ENCODE measurements at places on chromosomes 7 and 10.
A peak's percentile ranks its signal among the peaks of the same experiment; 100 is the strongest.

DNA sequence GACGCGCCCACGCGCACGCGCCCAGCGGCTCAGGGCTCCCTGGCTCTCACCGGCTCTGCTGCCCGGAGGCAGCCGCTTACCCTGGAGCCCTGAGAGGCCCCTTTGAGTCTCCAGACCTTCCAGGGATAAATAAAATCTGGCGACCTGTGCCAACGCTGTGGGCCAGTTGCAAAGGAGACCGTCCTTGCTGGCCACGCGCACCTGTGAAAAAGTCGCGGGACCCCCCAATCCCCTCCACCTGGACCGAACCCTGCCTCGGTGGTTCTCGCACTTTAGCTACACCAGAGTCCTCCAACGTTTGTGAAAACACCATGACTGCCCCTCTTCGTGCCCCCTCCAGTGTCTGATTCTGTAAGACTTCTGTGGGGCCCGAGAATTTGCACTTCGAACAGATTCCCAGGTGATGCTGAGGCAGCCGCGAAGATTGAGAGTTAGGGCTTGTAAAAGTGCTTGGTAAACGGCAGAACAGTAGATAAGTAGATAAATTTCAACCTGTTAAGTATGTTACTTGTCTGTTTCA, 102.4 kb upstream of the SVIL start:
- H3K4me3 ChIP-seq = peak overlapping the region; percentile 73
- H3K4me1 ChIP-seq = peaks cover 24% of the 10 kb centered on the region
- H3K27ac ChIP-seq = no peak overlapping the region
- peaks cover 6% of the 10 kb centered on the region for H3K36me3 ChIP-seq
- peak; percentile 26 for DNase-seq
- H3K27me3 ChIP-seq = peaks cover 63% of the 10 kb centered on the region

GRCh38 chr7:158816995-158817394, 12.3 kb downstream of the ESYT2 start:
- H3K27me3 ChIP-seq = no peaks in the 10 kb centered on the region
- peak overlapping the region; percentile 45 for H3K4me3 ChIP-seq
- DNase-seq = peak; percentile 55
- H3K36me3 ChIP-seq = peaks cover 50% of the 10 kb centered on the region
- peak overlapping the region; percentile 93 for H3K27ac ChIP-seq
- peaks cover 98% of the 10 kb centered on the region for H3K4me1 ChIP-seq

DNA sequence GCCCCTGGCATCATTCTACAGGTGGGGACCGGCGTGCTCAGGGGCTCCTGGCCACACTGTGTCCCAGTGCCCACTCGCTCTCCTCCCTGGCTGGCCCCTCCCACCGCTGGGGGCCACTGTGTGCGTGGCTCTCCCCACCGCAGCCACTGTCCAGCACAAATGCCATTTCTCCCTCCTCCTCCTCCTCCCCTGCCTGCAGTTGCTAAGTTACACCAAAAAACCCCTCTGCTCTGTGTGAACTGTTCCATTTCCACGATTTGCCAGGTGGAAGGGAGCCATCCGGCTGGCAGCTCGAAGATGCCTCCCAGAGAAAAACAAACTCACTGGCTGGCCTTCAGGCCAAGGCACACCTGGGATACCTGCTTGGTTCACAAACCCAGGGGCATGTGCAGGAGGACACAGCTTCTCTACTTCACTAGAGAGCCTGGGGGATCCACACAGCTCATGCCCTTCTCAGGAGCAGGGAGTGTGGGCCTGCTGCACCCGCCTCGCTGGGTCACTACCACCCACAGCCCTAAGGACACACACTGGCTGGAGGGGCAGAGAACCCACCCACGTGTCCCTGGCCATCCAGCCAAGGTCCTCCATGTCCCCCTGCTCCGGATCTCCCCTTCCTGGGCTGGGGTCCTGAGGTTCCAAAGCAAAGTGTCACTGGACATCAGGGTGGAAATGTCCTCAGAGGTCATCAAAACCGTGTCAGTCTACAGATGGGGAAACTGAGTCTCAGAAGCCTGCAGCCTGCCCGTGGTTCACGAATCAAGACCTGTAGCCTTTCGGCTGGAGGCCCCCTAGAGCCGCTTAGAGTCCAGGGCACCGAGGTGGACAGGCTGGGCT, 1.7 kb downstream of the RASGEF1A start:
- peaks cover 9% of the 10 kb centered on the region for H3K4me1 ChIP-seq
- H3K4me3 ChIP-seq = peak overlapping the region; percentile 76
- no peak overlapping the region for H3K27ac ChIP-seq
- no peaks in the 10 kb centered on the region for H3K36me3 ChIP-seq
- DNase-seq = no peak
- H3K27me3 ChIP-seq = peaks cover 82% of the 10 kb centered on the region

DNA sequence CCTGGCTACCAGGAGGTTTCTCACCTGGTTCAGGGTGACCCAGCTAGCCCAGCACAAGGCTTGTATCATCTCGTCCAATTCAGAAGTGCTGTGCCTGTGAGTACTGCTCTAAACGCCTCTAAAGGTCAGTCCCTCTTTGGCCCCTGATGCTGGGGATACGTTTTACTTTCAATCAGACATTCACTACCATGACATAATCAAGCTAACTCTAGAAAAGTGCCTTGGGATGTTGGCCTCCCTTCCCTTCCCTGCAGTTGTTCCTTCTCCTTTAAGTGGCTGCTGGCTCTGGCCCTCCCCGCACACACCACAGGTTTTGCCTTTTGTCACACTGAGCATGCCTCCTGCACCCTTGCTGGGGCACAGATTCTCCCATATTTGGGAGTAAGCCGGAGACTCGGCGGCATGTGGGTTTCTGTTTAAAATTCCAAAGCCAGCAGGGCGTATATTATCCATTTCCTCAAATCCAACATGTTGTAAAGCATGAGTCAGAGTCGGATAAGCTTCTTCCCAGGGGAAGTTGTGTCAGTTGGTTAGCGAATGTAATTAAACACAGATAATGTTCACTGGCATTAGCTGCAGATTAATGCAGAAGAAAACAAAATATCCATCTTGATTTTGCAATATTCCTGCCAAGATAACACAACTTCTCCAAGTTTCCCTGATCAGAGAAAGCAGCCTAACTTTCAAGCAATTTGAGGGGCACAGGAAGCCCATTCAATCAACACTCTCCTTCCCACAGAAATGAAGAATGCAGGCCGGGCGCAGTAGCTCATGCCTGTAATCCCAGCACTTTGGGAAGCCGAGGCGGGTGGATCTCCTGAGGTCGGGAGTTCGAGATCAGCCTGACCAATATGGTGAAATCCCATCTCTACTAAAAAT, 31.8 kb upstream of the VCL start:
- H3K36me3 ChIP-seq = no peaks in the 10 kb centered on the region
- DNase-seq = no peak
- H3K27me3 ChIP-seq = peaks cover 18% of the 10 kb centered on the region
- no peak overlapping the region for H3K27ac ChIP-seq
- H3K4me3 ChIP-seq = no peak overlapping the region

DNA sequence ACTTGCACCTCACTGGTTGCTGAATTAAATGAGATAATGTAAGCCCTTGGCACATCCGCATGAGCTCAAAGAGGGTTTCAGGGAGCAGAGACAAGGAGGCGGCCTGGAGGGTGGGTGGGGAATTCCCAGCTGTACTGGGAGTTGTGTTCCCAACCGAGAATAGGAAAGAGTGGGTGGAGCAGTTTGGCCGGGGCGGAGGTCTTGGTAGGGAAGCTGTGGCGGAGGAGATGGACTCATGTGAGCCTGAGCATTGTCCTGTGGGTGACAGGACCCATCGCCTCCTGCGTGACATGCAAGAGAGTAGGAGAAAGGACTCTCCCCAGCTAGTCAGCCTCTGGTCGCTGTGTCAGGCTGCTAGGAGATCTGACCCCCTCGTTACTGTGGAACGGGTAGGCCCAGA, 41.0 kb upstream of the SAMD8 start:
- no peak overlapping the region for H3K27ac ChIP-seq
- H3K4me1 ChIP-seq = peaks cover 5% of the 10 kb centered on the region
- H3K36me3 ChIP-seq = no peaks in the 10 kb centered on the region

- H3K36me3 ChIP-seq = no peaks in the 10 kb centered on the region
- H3K4me3 ChIP-seq = no peak overlapping the region
- H3K27me3 ChIP-seq = no peaks in the 10 kb centered on the region
- peak; percentile 27 for DNase-seq
- H3K27ac ChIP-seq = peak overlapping the region; percentile 86
- peaks cover 35% of the 10 kb centered on the region for H3K4me1 ChIP-seq
These were observed 92.7 kb upstream of the GDF10 start for GRCh38 chr10:47207281-47207615.

DNA sequence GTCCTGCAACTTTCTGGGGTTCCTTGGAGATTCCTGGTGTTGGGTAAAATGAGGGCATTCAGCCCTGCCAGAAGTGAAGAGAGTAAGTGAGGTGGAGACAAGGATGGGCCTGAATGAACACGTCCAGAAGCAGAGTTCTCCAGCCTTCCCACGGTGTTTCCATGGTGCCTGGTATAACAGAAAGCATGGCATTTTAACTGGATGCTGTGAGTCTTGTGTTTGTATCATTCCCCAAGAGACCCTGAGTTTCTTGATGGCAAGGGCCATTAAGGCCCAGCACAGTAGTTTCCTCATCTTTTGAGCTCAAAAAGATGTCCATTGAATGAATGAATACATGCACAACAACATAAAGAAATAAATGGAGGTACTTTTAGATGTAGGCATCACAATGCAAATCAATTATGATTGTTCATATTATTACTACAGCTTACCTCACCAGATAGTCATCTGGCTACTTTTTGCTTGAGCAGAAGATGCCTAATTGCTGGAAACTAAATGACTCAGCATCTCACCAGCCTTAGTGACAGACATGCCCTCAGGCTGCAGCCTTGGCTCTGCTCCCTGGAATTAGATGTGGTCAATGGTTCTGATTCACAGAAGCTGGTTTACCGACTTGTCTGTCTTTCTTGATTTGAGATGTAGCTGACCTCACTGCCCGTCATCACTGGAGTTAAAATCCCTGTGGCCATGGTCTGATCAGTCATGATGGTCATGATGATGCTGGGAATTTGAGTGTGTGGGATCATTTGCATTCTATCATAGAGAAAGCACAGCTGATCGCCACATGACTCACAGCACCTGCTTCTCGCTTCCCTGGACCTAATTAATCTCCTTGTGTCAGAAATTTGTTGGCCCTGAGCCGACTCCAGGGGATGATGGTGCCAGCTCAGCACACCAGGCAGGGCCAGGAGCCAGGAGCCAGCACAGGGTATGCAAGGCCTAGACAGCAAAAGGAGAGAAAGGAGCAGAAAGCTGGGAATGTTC, 83.9 kb downstream of the CXCL12 start:
- H3K36me3 ChIP-seq = no peaks in the 10 kb centered on the region
- no peak overlapping the region for H3K27ac ChIP-seq
- no peak for DNase-seq
- H3K4me1 ChIP-seq = no peaks in the 10 kb centered on the region
- H3K27me3 ChIP-seq = no peaks in the 10 kb centered on the region

DNA sequence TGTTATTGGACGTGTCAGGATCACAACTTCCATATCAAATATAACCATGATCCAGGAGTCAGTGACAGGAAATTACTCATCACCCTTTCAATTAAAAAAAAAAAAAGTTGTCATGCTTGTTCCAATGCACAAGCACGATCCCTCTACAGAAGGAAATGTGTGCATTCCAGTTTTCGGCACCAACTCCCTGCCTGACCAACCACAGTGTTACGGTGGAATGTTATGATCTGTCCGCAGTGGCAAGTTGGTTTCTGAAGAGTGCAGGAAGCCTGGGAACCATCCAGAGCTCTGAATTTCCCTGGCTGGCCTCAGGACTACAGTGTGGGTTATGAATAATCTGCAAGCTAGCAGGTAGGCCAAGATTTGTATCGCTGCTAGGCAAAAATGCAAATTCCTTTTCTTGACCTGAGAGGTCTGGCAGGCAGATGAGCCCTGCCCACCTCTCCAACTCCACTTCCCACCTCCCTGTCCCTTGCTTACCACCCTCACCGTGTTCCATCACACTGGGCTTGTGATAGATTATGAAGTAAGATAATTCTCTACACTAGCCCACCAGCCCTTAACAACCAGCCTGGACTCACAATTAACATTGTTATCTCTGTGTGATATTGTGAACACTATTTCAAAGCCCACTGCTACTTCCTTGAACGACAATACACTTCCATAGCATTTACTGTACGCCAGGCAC, 20.4 kb downstream of the FRMPD2 start:
- H3K4me1 ChIP-seq = no peaks in the 10 kb centered on the region
- no peak overlapping the region for H3K27ac ChIP-seq
- peaks cover 7% of the 10 kb centered on the region for H3K27me3 ChIP-seq
- no peak for DNase-seq

DNA sequence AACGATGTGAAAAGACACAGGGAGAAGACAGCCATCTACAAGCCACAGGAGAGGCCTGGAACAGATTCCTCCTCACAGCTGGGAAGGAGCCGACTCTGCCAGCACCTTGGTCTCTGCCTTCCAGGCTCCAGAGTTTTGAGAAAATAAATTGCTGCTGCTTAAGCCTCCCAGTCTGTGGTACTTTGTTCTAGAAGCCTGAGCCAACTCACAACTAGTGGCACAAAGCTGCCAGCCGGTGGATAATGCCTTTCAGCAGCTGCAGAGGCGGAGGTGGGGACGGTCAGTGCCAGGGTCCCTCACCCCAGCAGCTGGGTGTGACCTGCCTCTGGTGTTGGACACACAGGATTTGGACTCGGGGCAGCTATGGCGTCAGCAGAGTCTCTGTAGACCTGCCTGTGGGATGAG, 255.4 kb upstream of the PITRM1 start:
- no peak for DNase-seq
- peaks cover 25% of the 10 kb centered on the region for H3K4me1 ChIP-seq
- no peak overlapping the region for H3K27ac ChIP-seq
- H3K4me3 ChIP-seq = no peak overlapping the region

DNA sequence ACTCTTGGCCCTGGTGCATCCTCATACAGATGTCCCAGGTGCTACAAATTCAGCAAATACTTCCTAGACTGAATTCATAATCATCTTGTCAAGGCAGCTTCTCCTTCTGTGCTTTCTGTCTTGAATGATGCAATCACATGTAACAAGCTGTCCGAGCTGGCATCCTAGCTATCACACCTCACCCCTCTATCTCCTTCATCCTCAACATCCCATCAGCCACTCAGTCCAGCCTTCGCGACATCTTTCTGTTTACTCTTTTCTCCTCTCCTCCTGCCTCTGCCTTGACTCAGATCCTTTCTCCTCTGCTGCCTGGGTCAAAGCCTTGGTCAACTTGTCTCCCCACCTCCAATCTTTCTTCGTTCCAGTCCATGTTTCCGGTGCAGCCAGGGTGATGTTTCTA, 240.4 kb upstream of the CELF2 start:
- H3K4me3 ChIP-seq = no peak overlapping the region
- H3K36me3 ChIP-seq = no peaks in the 10 kb centered on the region
- H3K4me1 ChIP-seq = no peaks in the 10 kb centered on the region
- no peak overlapping the region for H3K27ac ChIP-seq
- peaks cover 4% of the 10 kb centered on the region for H3K27me3 ChIP-seq
- DNase-seq = no peak

GRCh38 chr10:79292891-79293746, 54.1 kb upstream of the PPIF start:
- no peaks in the 10 kb centered on the region for H3K27me3 ChIP-seq
- H3K27ac ChIP-seq = no peak overlapping the region
- peak; percentile 53 for DNase-seq
- H3K4me1 ChIP-seq = peaks cover 32% of the 10 kb centered on the region
- peaks cover 26% of the 10 kb centered on the region for H3K36me3 ChIP-seq

- no peaks in the 10 kb centered on the region for H3K4me1 ChIP-seq
- no peaks in the 10 kb centered on the region for H3K27me3 ChIP-seq
- no peaks in the 10 kb centered on the region for H3K36me3 ChIP-seq
- H3K27ac ChIP-seq = no peak overlapping the region
- no peak for DNase-seq
- no peak overlapping the region for H3K4me3 ChIP-seq
These were observed 79.9 kb downstream of the GPR26 start for GRCh38 chr10:123746061-123746460.

GRCh38 chr7:34013421-34013820, 108.1 kb downstream of the BMPER start:
- no peak overlapping the region for H3K4me3 ChIP-seq
- no peaks in the 10 kb centered on the region for H3K27me3 ChIP-seq
- H3K27ac ChIP-seq = no peak overlapping the region
- no peak for DNase-seq
- H3K4me1 ChIP-seq = no peaks in the 10 kb centered on the region
